SIG-M5 (cell line): ENCODE measurements at places on chromosomes 1 and 21.

DNA sequence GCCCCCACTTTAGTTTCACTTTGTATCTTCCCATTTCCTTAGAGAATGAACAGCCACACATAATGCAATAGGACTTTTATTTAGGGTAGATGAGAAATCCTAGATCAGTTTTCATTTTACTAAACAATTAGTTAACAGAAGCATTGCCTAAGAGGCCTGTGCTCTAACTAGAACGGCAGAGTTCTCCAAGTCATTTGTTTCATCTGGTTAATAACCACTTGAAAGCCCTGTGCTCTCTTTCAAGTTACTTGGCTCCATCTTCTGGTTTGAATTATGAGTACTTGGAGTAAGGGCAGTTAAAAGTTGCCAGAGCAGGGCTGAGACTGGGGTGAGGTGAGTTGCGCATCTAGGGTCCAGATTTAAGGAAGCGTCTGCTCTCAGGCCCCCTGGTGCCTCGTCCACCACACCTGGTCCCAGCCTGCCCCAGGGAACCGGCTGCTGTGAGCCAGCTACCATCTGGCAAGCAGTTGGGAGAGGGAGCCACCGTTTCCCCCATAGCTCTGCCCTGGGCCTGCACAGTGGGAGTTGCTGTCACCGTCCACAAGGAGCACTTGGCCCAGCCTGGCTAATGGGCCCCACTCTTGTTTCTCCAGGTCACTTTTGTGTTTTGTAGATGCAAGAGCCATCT, 18.1 kb upstream of the SLC44A3 start:
- DNase-seq = no peak

GRCh38 chr1:107339775-107340174, 198.9 kb downstream of the NTNG1 start:
- DNase-seq = no peak

- no peak for DNase-seq
Observed at GRCh38 chr1:50425376-50426107, 2.3 kb upstream of the DMRTA2 start.

- no peak for DNase-seq
Observed at GRCh38 chr1:94936861-94937620, 10.1 kb upstream of the CNN3 start.

GRCh38 chr1:200217703-200218102, 190.2 kb downstream of the NR5A2 start:
- no peak for DNase-seq

DNA sequence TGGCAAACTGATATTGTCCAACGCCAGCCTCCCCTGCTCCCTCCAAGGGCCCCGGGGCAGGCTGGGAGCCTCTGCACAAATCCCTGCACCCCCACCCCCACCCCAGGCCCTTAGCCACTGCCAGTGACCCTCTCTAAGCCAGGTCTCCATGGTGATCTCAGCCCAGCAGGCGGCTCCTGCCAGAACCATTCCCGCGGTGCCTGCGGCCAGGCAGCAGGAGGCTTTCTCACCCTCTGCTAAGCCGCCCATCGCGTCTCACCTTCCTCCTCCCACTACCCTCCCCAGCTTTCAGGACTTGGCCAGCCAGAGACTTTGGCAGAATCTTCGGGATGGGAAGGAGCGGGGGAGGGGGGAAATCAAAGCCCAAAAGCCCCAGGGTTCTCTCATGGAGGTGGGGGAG, 46.8 kb upstream of the WASF2 start:
- no peak for DNase-seq

- no peak for DNase-seq
Observed at GRCh38 chr21:39051588-39051949, 131.7 kb downstream of the PSMG1 start.

DNA sequence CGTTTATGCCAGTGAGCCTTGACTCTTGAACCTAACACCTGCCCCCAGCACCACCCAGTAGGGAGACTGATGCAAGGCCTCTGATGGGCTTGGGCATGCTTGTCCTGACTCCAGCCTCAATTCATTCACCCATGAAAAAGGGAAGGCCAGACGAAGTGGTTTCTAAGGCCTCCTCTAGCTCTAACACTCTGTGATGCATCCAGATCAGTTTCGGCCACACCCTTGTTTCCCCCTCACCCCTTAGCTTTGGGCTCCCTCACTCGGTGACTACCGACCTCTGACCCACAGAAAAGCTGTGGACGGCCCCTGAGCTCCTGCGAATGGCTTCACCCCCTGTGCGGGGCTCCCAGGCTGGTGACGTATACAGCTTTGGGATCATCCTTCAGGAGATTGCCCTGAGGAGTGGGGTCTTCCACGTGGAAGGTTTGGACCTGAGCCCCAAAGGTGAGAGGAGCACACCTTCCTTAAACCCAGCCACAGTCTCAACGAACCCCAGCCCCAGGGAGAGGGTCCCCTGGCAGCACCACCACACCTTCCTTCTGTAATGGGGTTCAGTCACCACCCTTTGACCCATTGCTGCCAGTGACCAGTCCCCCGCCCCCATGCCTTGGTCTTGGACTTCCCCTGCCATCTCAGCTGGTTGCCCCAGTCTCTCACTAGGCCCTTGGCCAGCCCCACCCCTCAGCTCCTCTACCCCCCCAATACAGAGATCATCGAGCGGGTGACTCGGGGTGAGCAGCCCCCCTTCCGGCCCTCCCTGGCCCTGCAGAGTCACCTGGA, 9.0 kb downstream of the NPR1 start:
- no peak for DNase-seq

DNA sequence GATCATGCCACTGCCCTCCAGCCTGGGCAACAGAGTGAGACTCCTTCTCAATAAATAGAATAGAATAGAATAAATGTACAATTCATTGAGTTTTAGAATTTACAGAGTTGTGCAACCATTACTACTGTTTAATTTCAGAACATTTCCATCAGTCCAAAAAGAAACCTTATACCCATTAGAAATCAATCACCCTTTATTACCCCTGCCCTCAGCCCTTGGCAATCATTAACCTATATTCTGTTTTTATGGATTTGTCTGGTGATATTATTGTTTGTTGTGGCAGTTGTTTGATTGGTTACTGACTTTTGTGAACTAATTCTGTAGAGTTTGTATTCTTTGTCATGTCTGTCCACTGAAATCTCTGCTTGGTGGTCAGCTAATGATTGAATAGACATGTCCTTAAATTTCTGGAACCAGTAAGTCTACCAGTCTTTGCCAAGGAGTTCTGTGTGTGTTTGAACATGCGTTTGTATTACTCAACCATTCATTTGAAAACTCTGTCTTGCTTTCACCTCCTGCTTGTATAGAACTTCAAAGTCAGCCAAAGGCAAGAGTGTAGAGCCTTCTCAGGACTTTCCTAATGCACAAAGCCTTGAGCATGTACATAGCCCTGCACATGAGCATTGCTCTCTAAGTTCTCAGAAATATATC, 208.8 kb downstream of the GPR52 start:
- DNase-seq = no peak

DNA sequence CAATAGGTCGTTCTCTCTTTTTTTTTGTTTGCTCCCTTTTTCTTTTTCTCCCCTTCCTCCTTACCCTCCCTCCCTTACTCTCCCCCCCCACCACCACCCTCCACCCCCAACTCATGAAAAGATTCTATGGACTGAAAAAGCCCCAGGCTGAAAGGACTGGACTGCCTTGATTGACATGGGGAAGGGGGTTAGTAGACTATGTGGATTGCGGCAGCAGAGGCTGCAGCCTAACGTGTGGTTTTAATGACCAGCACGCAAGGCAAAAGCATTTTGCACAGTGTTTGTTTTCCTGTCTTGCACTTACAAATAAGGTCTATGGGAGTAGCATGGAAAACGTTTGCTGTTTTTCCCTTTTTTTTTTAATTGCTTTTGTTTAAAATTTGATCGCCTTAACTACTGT, 5.5 kb downstream of the ZBTB18 start:
- no peak for DNase-seq

DNA sequence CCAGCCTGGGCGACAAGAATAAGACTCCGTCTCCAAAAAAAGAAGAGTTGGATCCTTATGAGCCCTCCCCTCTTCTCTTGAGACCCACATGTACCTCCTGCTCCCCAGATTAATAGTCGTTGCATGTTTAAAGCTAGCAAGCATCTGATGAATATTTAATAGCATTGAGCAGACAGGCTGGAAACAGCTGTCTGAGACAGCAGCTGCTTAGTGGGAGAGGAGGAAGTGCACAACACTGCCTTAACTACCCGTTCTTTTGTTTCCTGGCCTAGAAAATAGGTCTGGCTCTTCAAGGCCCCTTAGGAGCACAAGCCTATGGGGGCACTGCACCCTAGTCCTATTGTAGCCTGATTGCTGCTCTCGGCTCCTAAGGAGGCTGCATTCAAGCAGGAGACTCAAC, 17.3 kb upstream of the TMEM39B start:
- no peak for DNase-seq

GRCh38 chr1:43731867-43732531, 24.7 kb downstream of the ST3GAL3 start:
- no peak for DNase-seq

- DNase-seq = no peak
Observed at GRCh38 chr21:37734846-37735245, 181.4 kb downstream of the KCNJ6 start.

GRCh38 chr1:3523980-3524379, 69.5 kb downstream of the ARHGEF16 start:
- DNase-seq = no peak

DNA sequence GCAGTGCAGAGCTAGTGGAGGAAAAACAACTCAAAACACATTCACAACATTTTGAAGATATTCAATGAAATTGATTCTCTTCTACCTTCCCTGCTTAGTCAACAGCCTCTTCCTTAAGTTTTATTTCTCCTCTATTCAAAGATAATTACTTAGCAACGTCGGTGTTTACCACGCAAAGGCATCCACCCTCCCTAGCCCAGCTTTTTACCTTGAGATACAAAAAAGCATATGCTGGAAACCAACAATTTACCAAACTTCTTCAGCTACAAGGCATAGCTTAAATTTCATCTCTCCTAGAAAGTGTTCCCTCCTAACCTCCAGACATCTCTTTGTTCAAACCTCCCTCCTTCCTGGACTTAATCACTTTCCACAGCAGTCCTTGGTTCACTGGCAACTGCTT, 102.8 kb upstream of the SOD1 start:
- DNase-seq = no peak

GRCh38 chr1:151540982-151541377, 871 bp downstream of the TUFT1 start:
- no peak for DNase-seq

GRCh38 chr1:229286099-229286766, 15.3 kb downstream of the RAB4A start:
- DNase-seq = no peak

DNA sequence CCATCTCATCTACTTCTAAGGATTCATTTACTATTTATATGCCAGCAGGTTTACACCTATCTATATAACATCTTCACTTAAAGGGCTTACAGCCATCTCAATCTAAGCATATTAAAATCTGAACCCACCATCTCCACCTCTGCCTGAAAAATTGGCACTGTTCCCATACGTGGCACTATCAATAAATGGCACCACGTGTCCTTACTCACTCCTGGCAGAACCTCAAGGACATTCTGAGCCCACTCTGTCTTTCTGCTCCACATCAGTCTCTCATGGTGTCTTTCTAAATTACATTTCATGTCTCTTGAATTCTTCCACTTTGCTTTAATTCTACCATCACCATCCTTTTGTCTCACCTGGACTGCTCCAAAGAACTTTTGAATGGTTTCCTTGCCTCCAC, 72.2 kb upstream of the HOOK1 start:
- DNase-seq = no peak

DNA sequence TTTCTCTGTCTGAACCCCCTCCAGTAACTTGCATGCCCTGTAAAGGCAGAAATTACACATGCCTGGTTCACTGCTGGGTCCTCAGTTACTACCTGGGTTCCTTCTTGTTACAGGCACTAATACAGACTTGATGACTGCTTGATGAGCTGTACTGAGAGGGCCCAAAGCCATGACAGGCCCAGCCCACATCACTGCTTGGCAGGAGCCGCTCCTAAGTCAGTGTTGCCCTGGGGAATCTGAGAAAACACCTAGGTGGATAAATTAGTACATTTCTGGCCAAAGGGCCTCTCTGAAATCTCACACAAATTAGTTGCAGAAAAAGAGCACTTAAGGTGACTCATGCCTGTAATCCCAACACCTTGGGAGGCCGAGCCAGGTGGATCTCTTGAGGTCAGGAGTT, 37.8 kb upstream of the IRF2BP2 start:
- no peak for DNase-seq

- no peak for DNase-seq
Observed at GRCh38 chr1:1169429-1170214, 4.1 kb upstream of the TTLL10 start.

- DNase-seq = no peak
Observed at GRCh38 chr1:185694081-185694480, 40.1 kb upstream of the HMCN1 start.

GRCh38 chr1:174998569-174999215, 1.1 kb upstream of the CACYBP start:
- no peak for DNase-seq

DNA sequence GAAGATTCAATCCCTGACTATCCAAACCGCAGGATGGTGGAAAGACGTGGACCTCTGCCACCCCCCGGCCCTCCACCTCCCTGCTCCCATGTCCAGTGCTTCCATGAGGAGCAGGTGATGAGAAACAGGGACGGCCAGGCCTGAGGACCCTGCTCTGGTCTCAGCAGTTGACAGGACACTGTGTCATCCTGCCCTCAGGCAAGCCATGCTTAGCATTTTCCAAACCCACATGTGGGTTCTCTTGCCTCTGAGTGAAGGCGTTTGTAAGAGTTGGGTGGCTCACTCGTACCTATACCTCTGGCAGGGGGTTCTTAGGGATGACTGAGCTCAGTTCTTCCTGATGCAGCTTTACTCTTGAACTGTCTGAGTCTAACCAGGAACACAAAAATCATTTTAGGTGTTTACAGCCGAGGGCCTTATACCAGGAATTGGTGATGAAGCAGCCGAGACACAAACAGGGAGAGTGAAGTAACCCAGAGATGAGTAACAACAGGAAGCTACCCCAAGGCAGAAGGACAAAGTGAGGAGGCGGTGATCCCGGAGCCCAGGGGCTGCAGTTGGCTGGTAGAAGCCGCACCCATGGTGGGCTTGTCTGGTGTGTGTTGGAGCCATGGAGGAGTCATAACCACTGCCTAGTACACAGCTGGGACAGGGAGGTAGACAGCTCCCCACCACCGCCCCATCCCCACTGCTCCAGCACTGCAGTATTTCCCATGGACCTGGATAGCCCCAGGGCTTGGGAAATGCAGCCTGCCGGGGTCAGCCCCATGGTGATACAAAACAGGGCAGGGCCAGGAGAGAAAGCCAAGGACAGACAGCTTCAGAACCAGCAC, 21.4 kb downstream of the MYBPH start:
- DNase-seq = no peak

DNA sequence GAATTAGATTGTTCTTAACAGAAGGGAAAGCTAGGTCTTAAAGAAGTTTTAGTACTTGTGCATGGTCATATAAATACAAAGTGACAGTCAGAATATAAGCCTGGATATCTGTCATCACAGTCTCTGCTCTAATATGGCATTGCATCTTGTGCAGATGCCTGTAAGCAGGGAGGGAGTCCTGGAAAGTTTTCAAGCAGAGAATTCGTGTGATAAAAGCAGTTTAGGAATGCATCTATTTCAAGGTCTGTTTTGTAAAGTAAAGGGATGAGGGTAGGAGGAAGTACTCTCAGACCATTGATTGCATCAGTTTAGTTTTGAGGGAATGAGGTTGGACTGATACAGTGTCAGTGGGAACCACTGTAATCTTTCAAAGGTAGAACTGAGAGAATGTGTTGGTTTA, 30.6 kb downstream of the IARS2 start:
- no peak for DNase-seq
